Stimulated activated CD4-positive, alpha-beta T cell treated with anti-CD3 and anti-CD28 coated beads, TNF-alpha, amount 100 ng/mL, for 24 hours (primary cell): ENCODE measurements at places on chromosomes 2 and 18.

- no peak for DNase-seq
Observed at GRCh38 chr18:56910967-56911366, 235.9 kb upstream of the BOD1L2 start.

GRCh38 chr2:23489471-23490322 lies 104.7 kb downstream of the KLHL29 start:
- DNase-seq = no peak

DNA sequence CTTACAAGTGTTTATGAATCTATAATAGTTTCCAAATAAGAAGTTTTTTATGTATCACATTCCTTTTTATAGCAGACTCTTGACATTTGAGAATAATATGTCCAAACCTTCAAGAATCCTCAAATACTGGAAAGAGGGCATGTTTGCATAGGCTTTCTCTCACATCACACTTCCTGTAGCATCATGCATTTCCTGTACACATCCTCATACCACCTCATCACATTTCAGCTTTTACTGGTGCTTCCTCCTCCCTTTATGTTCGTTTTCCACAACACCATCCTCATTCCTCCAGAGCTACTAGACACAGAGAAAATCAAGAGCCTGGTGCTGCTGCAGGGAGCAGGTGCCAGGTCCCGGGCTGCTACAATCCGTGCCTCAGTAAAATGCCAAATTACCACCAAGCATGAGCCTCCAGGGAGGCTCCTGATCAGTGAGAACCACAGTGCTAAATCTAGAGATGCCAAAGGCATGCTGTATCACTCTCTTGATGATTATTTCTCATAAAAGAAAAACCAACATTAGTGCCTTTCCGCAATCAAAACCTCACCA lies 137.7 kb upstream of the CYP1B1 start:
- no peak for DNase-seq

- DNase-seq = no peak
Observed at GRCh38 chr18:11899063-11899462, 9.1 kb downstream of the MPPE1 start.

GRCh38 chr2:239132156-239132709 lies 268.6 kb downstream of the HDAC4 start:
- DNase-seq = no peak

DNA sequence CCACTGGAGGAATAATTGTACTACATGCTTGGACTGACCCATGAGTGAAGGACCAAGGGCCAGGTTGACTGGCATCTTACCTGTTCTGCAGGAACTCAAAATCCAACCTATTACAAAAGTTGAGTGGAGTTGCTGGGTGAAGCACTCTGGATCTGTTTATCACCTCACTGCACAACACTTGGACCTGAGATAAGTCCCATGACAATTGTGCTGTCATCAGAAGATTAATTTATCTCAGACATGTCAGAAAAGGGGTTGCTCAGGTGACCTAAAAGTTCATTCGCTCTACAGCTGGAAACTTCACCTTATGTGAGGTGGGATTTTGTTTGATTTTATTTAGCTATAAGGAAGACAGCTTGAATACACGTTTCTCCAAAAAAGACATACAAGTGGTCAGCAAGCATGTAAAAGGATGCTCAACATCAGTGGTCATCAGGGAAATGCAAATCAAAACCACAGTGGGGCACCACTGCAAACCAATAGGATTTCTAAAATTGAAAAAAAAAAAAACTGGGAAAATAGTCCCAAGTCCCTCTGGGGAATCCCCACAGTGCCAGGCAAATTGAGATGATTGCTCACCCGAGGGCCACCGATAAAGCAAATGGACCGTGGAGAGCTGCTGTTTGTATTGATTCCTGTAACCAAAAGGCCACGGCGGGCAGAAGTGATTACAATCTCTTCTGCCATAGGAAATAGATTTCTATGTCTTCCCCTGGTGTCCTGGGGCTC lies 65.8 kb upstream of the SLC35F5 start:
- no peak for DNase-seq

DNA sequence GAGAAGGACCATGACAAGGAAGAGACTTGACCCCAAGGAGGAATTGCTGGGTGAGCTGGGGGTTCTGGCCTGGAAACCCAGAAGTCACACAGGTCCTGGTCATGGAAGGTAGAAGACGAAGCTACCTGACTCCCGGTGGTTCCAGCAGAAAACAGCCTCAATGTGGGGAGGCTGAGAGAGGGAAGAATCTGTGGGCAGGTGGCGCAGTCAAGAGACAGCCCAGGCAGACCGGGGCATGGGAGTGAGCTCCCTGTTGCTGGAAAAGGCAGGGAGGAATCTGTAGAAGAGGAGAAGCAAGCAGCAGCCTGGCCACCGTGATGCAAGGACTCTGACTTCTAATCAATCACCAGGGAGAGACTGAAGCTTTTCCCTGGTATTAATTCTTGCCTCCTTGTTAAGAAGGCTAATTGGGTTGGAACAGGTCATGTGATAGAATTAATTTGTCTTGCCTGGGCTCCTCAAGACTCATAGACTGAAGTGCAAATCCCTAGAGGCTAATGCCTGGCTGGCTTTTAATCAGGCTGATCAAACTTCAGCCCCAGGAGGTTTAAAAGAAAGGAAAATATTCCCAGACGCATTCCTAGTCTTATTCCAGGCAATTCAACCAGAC lies 30.1 kb downstream of the CNGA3 start:
- no peak for DNase-seq

- DNase-seq = no peak
Observed at GRCh38 chr18:76981396-76981968, 151.1 kb downstream of the MBP start.

DNA sequence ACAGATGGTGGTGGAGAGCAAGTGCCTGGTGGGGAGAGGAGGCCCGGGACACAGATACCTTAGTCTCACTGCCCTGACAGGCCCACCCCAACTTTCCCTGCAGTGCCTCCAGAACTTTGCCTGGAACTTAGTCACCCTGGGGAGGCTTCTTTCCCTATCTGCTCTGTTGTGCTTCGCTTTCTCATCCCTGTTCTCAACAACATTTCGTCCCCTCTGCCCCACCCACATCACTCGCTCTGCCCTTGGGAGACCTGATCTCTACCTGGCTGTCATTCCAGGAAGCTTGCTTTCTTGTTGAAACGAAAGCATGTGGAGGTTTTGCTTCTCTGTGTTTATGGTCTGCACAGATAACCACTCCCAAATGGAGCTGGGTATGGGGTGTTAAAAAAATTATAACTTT lies 93.8 kb downstream of the PRKCE start:
- DNase-seq = no peak

GRCh38 chr18:3014503-3015203 lies 1.7 kb upstream of the LPIN2 start:
- no peak for DNase-seq

- DNase-seq = no peak
Observed at GRCh38 chr2:188092734-188093133, 198.9 kb upstream of the GULP1 start.

DNA sequence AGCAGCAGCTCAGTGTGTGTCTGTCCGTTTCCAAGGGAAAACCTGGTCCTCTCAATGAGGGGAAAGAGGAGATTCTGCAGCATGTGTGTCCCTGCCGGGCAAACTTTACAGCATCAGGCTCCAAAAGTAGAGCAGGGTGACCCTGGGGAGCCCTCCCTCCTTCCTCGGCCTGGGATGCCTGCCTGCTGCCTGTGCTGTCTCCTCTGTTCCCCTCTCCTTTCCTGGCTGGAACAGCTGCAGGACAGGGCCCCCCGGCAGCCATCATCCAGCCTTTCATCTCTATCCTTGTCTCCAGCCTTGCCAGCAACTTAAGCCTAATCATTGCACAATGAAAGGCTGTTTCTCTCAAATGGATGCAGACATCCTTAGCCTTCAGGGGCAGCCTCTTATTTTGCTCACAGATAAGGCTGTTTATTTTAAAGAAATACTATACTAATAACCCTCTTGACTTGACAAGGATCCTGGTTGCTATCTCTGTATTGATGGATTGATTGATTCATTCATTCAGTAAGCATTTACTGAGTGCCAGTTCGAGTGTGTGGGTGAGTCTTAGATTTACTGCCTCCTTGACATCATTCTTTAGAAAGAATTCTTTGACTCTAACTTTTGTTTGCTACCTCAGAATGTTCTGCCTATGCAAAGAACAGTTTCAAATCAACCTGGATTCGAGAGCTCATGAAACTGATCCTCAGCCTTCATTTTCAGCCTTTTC lies 40.6 kb upstream of the EDAR start:
- no peak for DNase-seq

DNA sequence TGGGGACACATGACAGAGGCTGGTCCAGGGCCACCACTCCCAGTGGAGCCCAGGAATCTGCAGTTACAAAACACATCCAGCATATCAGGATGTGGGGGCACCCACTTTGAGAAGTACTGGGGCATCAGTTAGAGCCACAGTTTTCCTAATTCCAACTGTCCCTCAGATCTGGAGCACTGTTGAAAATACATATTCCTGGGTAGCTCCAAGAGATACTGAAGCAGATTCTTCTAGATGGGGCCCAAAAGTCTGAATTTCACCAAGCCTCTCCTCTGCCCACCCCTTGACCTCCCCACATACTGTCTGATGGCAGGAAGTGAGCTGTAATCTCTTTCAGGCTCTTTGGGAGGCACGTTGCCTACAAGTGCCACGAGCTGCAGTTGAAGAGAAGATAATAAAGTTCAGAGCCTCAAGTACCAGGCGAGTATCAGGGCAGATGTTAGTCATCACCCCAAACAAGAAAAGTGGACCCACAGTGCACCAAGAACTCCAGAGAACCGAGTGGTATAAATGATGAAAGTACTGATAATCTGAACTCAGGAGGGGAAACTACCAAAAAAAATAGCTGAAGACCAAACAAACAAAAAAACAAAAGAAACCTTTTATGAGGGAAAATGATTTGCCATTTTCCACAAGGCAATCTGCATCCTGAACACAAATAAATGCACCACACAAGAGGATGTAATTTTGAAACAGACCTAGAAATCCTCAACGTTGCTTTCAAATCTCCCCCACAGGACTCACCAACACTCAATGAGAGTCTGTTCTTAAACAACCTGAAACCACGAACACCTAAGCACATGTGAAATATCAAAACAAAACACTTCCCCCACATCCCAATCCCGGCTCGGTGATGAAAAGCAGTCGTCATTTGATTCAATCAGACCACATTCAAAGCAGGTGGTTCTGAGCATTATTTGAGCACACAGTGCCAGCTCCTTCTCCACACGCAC lies 98.7 kb downstream of the TCF4 start:
- DNase-seq = no peak

GRCh38 chr2:160209516-160209856 lies 9.4 kb upstream of the ITGB6 start:
- DNase-seq = no peak

DNA sequence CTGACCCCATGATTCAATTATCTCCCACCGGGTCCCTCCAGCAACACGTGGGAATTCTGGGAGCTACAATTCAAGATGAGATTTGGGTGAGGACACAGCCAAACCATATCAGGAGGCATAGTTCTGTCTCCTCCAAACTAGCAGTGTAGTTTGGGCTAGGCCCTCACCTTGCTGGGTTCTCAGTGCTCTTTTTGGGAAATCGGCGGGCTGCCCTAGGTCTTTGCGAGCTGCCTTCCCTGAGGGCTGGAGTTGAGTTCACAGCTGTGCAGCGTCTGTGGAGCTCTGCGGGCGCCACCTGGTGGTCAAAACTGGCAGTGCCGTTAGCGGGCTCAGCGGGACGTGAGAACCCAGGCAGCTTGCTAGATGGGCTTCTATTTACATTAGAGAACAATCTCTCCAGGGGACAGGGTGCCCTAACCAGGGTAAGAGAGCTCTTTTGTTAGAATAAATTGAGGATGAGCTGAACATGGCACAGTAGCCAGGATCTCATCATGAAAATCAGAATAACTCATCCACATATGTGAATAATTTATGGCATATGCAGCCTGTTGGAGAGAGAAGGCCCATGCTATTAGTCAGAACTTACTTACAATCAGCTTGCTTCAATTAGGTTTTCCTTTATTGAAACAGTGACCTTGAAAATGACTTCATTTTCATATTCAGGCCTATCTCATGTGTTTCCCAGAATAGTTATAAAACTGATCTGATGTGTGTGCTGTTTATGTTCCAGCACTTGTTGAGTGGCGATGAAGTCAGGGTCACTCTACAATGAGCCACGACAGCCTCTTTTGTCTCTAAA lies 27.4 kb upstream of the YES1 start:
- DNase-seq = peak; percentile 70

- DNase-seq = no peak
Observed at GRCh38 chr2:202950592-202950991, 38.5 kb downstream of the CARF start.

GRCh38 chr18:46867367-46868143 lies 49.8 kb downstream of the PIAS2 start:
- no peak for DNase-seq

- DNase-seq = no peak
Observed at GRCh38 chr2:188050726-188051125, 240.9 kb upstream of the GULP1 start.

DNA sequence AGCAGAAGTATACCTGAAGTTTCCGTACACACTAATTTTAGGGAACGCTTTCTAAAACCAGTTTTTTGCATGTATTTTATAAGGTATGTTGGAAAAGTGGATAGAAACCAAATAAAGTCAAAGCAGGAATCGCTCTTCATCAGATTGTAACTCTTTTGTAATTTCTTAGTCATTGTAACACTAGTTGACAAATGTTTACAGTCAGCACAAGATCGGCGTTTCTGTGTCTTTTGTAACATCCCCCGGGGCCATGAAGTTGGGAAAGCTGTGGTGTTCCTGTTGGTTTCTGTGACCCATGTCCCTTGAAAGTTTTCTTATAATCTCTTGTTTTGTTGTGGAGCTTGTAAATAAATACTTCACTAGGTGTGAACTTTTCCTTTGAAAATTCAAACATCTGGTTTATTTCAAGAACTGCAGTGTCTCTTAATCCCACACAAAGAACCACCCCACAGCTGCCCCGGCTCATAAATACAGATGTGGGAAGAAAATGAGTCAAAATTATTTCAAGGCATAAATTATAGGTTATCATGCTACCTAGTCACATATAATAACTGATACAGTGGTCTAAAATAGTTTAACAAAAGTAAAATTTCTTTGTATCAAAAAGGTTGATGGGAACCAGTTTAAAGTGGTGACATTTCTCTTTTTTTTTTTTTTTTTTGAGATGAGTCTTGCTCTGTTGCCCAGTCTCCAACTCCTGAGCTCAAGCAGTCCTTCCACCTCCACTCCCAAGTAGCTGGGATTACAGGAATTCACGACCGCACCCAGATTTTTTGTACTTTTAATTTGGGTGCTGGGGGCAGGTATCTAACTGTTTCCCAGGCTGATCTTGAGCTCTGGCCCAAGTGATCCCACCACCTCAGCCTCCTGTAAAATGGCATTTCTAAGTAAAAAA lies 751 bp upstream of the NMI start:
- no peak for DNase-seq

GRCh38 chr2:185466915-185467314 lies 271.7 kb upstream of the FSIP2 start:
- no peak for DNase-seq

DNA sequence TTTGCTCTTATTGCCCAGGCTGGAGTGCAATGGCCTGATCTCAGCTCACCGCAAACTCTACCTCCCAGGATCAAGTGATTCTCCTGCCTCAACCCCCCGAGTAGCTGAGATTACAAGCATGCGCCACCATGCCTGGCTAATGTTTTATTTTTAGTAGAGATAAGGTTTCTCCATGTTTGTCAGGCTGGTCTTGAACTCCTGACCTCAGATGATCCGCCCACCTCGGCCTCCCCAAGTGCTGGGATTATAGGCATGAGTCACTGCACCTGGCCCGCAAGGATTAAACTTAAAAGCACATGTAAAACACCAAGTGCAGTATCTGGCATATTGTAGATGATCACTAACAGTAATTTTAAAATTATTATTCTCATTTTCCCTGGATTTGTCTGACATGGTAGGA lies 72.9 kb downstream of the C1QL2 start:
- no peak for DNase-seq
